ENCODE measurements at places on chromosomes 1 and 21.

GRCh38 chr1:31289021-31289420, 7.6 kb downstream of the SNRNP40 start:
- DNase-seq, result no peak

- no peak for DNase-seq
These were observed 67.3 kb upstream of the RAB3GAP2 start for GRCh38 chr1:220339581-220339980.

DNA sequence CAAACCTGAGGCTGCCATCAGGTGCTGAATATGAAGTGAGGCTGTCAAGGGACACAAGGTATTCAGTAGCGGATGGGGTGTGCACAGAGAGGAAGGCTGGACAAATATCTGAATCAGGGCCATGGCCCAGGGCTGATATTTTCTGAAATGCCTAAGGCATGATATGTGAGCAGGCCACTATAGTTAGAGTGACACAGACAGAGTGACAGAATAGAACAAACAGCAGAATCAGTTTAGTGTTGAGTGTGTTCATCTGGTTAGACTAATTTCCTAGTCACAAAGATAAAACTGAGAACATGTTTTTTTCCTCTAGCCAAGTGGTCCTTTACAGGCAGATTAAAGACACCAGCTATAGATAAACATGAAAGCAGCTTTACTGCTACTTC, 3.9 kb downstream of the OVAAL start:
- no peak for DNase-seq

GRCh38 chr1:54358503-54359168, 47.6 kb downstream of the SSBP3 start:
- DNase-seq, result no peak

DNA sequence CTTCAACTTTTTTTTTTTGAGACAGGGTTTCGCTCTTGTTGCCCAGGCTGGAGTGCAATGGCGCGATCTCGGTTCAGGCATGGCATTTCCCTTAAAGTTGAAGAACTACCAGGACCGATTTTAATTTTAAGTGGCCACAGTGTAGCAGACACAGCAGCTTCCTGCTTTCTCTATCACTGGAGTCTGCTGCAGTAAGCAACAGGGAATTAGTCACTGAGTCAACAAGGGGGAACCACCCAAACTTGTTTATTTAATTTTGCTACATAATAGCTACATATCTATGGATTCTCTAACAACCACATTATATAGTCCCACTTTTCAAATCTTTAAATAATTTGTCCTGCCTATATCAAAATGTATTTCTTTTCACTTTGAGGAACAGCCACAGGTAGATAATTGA, 12.5 kb upstream of the TNNI3K start:
- no peak for DNase-seq

DNA sequence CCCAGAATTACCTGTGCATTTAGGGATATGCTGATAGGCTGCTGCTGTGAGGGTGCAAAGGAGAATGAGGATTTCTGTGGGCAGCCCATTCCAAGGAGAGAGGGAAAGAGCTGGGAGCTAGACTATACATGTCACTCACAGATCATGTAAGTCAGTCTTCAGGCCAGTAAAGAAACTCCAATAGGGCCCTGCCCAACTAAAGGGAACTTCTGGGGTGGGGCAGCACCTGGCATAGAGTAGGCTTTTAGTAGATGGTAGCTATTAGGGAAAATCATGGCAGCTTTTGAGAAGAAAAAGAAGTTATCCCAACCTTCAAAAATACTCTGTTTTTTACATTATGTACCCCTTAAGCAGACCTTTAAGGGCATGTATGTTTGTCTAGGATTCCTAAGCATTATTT, 89.6 kb downstream of the ST6GALNAC3 start:
- DNase-seq, result no peak

GRCh38 chr21:16145479-16145878, 415.7 kb downstream of the USP25 start:
- DNase-seq, result no peak

- DNase-seq, result no peak
These were observed 68.9 kb downstream of the CCDC185 start for GRCh38 chr1:223462047-223462630.

DNA sequence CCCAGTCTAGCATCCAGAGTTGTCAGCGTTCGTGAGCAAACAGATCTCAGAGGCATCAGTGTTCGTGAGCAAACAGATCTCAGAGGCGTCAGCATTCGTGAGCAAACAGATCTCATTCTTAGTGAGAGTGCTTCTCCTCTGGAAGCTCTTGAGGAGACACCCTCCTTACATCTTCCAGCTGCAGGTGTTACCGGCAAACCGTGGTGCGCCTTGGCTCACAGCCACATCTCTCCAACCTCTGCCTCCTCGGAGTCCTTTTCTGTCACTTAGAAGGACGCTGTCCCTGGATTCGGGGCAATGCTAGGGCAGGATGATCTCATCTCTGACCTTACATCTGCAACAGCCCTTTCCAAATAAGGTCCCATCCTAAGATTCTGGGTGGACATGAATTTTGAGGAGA, 14.6 kb upstream of the UMODL1 start:
- DNase-seq, result no peak

GRCh38 chr1:24874611-24875234, 55.4 kb downstream of the RUNX3 start:
- DNase-seq, result no peak
